ENCODE measurements at places on chromosomes 2 and 18.

- DNase-seq = no peak
These were observed 77.2 kb upstream of the FIGN start for GRCh38 chr2:163812926-163813520.

- no peak for DNase-seq
These were observed 37.0 kb upstream of the CLASP1 start for GRCh38 chr2:121686218-121686617.

DNA sequence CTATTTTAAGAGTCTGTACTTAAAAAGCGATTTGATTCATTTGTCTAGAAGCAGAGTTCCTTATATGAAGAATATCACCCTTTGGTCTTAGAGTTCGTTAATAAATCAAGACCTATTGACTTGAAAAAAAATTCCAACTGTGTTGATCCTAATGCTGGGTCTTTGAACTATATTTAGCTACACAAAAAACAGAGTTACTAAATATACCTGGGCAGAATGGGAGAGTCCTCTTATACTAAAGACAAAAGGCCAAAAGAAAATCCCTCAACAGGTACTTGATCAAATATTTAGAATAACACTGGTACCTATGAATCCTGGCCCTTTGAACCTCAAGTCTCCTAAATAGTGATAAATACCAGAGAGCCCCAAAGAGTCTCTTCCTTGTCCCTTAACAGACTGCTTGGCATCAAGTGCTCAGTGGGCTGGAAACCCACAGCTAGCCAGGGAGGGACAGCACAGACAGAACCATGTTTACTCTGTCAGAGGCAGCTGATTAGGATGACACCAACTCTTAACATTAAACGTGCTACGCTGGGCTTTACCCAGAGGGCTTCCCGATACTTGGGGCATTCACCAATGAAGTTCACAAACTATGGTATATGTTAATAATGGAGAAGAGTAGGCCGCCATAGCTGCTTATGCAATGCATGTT, 95.1 kb downstream of the FIGN start:
- no peak for DNase-seq

DNA sequence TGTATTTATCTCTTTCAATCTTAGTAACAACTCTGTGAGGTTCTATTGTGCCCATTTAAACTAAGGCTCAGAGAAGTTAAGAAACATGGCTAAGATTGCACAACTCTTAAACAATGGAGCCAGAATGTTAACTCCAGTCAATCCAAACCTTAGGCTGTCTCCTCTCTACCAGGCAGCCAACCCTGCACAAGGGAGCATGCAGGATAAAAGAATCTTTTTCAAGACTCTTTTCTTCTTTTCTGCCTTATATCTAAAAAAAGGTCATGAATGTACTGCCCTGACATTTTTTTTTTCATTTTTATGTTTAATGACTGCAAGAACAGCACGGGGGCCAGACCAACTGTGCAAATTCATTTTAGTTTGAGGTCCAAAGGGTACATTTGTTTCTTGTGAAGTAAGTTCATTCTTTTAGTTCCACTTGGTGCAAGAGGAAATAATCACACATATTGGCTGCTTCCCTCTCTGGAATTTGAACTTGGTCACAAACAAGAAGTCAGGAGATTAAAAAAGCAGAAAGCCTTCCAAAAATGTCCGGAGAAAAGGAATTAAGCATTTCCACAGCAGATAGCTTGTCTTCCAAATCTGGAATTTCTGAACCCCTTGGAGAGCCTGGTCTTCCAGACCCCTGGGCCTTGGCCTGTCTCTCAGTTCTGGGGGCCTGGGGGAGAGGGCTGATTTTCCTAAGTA, 96.0 kb upstream of the RIOK3 start:
- no peak for DNase-seq

- no peak for DNase-seq
These were observed 3.7 kb downstream of the SP140L start for GRCh38 chr2:230330725-230331124.

GRCh38 chr2:95300450-95300849, 3.3 kb downstream of the KCNIP3 start:
- no peak for DNase-seq

DNA sequence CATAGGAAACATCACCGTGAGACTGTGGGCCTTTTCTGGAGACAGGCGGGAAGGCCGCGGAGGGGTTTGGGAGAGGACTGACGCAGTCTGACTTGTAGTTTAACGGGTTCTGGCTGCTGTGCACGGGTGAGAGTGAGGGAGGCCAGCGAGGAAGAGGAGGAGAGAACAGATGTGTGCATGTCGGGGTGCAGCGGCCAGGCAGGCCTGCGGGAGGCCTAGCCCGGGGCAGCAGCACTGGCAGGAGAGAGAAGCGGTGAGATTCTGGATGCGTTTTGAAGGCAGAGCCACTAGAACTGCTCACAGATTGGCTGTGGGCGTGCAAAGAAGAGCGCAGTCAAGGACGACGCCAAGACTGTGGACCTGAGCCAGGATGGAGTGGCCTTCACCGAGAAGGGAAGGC, 53.9 kb downstream of the PTGR3 start:
- no peak for DNase-seq

DNA sequence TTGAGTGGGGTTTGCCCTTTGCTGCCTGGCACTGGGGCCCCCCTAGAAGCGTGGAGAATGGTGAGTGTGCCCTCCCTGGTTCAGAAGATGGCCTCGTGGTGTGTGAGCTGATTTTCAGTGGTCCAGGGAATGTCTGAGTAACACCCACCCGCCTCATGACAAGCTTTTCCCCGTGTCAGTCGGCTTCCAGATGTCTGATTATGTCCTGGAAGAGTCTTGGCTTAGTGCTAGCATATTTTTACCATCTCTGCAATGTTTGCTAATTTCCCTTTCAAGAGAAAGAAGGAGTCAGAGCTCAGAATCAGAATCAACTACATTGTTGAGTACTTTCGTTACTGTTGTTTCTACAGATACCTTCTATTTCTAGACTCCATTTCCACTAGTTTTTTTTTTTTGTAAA, 214.7 kb downstream of the SEPTIN10 start:
- DNase-seq = no peak

DNA sequence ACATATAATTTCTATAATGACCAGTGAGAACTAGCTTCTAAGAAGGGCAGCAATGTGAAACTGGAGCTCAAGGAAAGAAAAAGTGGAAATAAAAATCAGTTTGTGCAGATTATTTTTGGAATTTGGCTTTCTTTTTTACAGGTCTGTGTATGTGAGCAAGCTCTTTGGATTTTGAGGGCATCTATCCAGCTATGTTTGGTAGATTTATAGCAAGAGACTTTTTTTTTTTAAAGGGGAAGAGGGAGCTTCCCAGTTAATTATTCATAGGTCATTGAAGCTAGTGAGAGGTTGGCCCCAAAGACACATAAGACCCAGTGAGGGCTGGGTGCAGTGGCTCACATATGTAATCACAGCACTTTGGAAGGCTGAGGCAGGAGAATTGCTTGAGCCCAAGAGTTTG, 24.0 kb upstream of the COLEC12 start:
- no peak for DNase-seq

DNA sequence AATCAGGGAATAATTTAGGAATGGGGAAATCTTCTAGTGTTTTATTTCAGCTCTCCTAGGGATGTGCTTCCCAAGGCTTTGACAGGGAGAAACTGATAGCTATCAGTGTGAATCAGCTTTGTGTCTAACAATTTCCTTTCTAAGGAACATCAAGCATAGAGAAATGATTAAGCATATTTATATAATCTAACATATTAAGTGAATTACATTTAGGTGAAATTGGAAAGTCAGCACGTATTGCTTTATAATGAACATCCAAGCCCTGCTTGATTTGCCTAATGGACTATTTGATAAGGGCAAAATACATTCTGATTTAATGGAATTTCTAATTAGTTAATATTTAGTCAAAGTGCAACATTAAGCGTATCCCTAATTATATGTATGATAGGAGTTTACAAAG, 19.5 kb upstream of the TSPYL6 start:
- no peak for DNase-seq

DNA sequence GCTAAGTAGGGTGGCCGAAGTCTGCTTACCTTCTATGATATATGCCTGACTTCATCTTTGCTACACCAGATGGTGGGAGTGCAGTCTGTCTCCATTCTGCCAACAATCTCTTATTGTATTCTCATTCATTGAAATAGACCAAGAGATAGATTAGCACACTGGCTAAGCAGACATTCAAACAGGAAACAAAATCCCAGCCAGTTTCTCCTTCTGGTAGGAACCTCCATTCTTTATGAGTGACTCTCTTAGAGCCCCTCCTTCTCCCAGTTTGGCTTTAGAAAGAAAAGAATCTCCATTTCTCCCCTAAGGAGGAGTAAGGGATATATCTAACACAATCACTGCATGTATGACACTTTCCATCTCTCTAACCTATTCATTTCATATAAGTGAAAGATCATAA, 118.9 kb upstream of the COL5A2 start:
- no peak for DNase-seq

DNA sequence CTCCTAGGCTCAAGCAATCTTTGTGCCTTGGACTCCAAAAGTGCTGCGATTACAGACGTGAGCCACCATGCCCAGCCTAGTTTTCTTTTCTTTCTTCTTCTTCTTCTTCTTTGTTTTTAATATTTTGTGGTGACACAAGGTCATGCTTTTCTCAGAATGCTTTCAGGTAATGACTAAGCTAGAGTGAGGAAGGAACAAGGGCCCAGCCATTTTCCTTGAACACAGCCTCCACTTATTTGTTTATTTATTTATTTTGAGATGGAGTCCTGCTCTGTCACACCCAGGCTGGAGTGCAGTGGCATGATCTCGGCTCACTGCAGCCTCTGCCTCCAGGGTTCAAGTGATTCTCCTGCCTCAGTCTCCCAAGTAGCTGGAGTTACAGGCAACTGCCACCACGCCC, 74.3 kb upstream of the ST3GAL5 start:
- DNase-seq = no peak

DNA sequence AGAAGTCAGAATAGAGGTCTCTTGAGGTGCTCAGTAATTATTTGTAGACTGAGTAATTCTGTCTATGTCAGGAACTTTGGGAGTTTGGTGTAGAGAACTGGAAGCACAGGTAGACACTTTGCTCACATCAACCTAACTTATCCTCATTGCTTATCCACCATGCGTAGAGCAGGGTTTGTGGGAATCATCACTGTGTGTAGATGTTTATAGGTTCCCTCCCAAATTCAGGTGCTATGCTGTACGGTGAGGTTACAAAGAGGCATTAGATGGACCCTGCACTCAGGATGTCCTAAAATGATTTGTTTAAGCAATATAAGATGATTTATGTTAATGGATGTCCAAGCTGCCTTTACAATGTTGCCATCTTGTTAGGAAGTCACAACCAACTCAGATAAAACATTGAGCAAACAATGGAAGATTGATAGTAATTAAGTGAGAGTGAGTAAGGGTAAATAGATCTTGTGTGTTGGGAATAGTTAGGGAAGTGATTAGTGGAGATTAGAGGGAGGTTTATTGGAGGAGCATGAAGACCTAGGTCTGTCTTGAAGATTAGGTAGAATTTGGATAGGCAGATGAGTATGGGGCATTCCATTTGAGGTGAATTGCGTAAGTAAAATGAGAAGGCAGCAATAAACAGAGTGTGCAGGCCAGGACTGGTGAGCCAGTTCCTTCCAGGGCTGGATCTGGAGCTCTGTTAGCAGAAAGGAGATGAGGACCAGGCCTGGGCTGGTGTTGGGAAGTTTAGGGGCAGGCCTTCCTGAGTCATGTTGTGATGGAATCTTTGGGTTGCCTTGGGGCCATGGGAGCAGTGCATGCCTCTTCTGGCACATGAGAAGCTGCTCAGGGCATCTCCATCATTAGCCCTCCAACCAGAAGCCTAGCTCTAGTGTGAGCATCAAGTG, 12.1 kb downstream of the EPAS1 start:
- DNase-seq = no peak

DNA sequence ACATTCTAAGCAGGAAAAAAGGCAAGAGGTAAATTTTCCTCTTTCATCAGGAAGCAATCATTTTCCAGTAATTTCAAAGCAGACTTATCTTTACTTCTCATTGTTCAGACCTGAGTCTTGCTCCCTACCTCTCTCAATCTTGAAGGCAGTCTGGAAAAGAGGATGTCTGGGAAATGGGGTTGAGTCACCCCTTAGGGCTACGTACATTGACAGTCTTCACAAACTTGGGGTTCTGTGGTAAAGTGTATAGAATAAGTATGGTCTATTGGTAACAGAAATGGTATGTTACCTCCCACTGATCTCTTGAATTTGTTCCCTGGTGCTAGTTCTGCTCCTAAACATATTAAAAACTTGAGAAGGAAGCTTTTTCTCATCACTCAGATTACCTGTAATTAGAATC, 361.3 kb downstream of the SS18 start:
- DNase-seq = no peak

DNA sequence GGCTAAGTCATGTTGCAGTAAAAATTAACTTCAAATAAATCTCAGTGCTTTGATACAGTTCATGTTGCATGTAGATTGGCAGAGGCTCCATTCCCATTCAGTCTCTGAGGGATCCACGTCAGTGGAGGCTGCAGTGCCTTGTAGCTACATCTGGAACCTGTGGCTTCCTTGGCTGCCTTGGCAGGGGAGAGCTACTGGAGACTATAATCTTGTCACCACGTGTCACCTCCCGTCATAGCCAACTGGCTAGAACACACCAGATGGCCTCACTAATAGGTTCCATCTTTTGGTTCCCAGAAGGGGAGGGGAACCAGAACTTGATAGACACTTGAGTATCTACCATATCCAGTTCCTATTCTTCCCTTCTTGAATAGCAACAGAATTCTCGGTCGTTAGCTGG, 28.4 kb downstream of the E2F6 start:
- no peak for DNase-seq

GRCh38 chr2:33059471-33060156, 112.9 kb downstream of the LTBP1 start:
- no peak for DNase-seq

GRCh38 chr18:48889981-48890762, 60.6 kb downstream of the SMAD7 start:
- DNase-seq = no peak

DNA sequence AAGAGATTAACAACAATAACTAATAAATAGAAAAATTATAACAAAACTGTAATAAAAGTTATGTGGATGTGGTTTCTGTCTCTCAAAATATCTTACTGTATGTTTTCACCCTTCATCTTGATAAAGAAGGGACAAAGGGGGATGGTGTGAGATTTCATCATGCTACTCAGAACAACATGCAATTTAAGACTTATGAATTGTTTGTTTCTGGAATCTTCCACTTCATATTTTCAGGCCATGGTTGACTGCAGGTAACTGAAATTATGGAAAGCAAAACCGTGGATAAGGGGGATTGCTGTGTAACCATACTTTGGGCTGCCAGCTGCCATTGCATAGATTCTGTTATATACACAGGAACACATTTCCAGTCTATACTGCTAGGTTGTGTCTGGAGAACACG, 45.6 kb downstream of the NEB start:
- DNase-seq = no peak

All from stimulated activated CD4-positive, alpha-beta T cell treated with anti-CD3 and anti-CD28 coated beads, Interleukin-15, amount 100 ng/mL, for 1 hour (primary cell).